ENCODE measurements at places on chromosomes 4 and X. TPM values are rescaled to one million over a fixed set of nuclear protein-coding genes. Genes with fewer than 3 reads are reported as not detected.

Gene CCSER1
- 2.2 TPM for total RNA-seq

Gene PCDH11X
- total RNA-seq: 0.22 TPM

Gene MAGEC3
- total RNA-seq: not detected

Gene MAOA
- 17.2 TPM for total RNA-seq

Gene GPR34
- not detected for total RNA-seq

Gene TMEM35A
- total RNA-seq: 5.3 TPM

Gene INTS6L
- 4.7 TPM for total RNA-seq

Gene GAGE12F
- not detected for total RNA-seq

Gene PRRG3
- not detected for total RNA-seq

Gene NAAA
- total RNA-seq: 17.3 TPM

Gene NDUFC1
- 56.6 TPM for total RNA-seq

Gene EMCN
- total RNA-seq: 94.7 TPM

Gene FAM236B
- total RNA-seq: not detected

Gene SPANXA2
- total RNA-seq: not detected

Gene LONRF3
- total RNA-seq: 16.7 TPM

Gene GPC3
- total RNA-seq: not detected

Gene SAP30
- 31.3 TPM for total RNA-seq

Gene CLGN
- 0.13 TPM for total RNA-seq

Gene SSX2
- not detected for total RNA-seq
